ENCODE measurements at places on chromosomes 1 and 21.

DNA sequence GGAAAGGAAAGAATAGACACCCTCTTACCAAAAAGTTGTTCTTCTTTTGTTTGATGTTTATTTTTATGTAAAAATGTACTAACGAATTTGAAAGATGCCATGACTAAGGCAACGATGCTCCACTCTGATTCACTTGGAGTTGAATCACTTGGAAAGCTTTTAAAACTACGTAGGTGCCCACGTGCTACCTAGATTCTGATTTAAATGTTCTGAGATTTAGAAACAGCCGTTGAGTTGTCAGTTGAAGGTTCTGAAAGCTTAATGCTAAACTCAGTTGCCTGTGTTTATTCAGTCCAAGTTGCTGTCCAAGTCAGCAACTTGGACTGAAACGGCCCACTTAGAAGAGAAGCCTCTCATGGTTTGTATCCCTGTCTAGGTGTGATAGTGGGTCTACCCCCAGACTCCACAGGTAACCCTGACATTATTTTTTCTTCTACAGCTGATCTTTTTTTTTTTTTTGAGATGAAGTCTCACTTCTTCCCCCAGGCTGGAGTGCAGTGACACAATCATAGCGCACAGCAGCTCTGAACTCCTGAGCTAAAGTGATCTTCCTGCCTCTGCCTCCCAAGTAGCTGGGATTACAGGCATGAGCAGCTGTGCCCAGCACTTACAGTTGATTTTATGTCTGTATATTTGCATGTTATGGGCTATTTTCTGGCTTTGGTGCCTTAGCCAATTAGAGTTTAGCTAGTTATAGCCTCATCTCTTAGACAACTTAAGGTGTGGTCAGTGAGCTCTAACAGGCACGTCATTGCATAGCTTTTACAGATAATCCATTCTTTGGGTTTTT, 1.4 kb upstream of the VAMP4 start:
- DNase-seq: no peak

GRCh38 chr1:79648126-79648525, 641.6 kb upstream of the ADGRL4 start:
- DNase-seq: no peak

DNA sequence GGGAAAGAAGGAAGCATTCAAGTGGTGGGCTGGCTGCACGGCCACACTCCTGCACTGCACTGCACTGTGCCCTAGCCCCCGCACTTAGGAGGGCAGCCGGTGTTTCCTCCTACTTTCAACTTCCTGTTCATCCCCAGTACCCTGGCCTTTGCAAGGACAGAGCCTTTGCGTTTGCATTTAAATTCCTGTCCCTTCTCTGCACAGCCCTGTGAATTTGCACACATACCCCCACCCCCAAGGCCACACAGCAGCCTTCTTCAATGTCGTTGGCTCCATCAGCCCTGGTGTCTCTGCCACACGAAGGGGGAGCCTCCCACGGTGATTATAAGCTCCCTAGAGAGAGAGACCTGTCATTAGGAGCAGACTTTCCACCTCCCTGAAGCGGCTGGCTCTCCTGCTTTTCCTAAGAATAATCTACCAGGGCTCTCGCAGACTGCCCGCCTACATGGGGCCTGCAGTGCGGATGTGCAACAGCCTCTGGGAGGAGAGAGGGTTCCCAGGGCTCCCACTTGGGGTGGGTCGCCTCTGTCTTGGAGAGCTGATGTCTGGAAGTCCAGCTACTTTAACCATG, 13.2 kb upstream of the SLC45A3 start:
- no peak for DNase-seq

DNA sequence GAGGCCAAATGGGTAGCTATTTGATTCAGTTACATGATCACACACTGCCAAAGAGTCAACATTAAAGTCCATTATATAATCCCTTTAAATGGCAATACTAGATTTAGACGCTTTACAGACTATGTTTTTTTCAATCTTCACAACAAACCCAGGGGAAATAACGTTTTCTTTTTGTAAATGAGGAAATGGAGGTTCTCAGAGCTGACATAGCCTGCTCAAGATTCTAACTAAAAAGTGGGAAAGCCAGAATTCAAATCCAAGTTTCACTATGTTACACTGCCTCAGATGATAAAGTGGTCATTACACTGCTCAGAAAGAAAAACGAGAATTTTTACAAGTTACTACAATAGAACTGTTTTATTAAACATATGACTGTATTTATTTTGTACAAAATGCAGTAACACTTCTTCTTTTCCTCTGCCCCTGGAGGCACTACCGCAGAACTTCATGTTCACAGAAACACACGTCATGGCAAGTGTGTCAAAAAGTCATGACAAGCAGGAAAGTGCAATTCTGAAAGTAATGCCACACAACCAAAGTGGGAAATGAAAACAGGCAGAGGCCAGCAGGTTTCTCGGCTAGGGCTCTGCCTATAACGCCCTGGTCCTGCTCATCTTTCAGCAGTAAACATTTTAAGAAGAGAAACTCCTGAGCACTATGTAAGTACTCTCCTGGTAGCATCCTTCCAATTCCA, 19.0 kb downstream of the THEMIS2 start:
- DNase-seq: peak; percentile 72

- DNase-seq: no peak
Measured at GRCh38 chr1:12191242-12192032, 24.6 kb downstream of the TNFRSF1B start.

- no peak for DNase-seq
Measured at GRCh38 chr1:14910984-14911721, 242.4 kb upstream of the TMEM51 start.

- no peak for DNase-seq
Measured at GRCh38 chr1:165688046-165688445, 10.3 kb downstream of the ALDH9A1 start.

DNA sequence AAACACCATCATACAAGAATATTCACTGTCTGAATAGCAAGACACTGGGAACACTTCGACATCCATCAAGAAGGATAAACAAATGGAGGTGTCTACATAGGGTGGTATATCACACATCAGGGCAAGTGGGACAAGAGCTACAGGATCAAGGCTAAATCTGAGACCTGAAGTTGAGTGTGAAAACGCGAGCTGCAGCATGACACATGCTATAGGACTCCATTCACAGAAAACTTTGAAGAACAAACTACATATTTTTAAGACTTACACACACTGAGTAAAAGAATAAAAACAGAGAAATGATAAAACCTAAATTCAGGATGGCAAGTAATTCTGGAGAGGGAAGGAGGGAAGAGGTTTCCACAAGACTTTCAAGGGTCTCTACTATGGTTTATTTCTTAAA, 2.1 kb downstream of the TTC39A start:
- DNase-seq: no peak

GRCh38 chr1:57040811-57041210, 75.0 kb upstream of the C8B start:
- no peak for DNase-seq

GRCh38 chr1:107439567-107439966, 298.7 kb downstream of the NTNG1 start:
- no peak for DNase-seq

DNA sequence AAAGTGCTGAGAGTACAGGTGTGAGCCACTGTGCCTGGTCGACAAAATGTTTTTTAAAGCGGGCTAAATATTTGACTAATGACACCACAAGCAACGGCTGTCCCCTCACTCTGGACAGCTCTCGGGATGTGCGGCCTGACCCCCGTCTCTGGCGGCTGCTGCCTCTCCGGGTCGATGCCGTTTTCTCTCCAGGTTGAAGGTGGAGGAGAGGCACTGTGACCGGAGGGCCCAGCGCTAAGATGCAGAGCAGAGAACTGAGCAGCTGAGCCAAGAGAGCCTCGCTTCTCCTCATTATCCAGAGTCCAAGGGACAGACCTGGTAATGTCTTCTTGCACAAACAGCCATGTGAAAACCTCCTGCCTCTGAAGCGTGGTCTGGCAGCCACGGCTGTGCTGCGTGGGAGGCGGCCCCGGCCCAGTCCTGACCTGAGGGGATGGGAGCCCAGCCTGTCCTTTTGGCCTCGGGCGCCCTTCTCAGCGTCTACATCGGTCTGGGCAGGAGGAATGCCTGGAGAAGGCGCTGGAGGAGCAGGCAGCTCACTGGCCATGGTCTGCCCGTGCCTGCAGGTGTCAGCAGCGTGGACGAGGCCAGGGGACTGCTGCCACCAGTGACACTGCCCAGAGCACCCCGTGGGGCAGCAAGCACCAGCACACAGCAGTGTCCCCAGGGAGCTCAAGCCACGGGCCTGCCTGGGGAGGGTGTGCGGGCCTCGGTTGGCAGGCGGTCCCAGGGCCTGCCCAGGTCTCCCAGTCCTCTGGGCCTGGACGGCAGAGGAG, 10.3 kb downstream of the MORN1 start:
- DNase-seq: no peak

GRCh38 chr1:109214695-109215623, 1.2 kb downstream of the SARS1 start:
- DNase-seq: peak; percentile 24

DNA sequence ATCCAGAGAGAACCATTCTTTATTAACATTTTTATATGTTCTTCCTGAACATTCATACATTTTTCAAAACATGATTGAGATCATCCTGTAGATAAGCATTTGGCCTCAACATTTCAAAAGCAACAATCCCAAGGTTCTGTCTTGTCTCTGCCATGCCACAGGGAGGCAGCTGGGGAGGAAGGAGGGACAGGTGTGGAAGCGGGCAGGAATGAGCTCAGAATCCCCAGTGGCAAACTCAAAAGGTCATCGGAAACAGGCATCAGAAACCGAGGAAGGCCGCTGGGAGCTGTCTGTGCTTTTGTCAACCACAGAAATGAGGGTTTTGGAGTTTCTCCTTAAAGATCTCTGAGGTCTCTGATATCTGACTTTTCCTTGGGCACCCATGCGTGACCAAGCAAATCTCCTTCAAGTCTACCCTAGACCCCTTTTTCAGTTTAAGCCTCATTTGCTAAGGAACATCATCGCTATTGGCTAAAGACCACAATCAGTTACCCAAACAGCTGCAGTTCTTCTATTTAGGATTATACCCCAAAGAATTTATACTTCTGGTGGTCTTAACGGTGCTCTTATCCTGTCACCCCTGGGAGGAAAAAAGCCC, 34.0 kb downstream of the RASSF5 start:
- no peak for DNase-seq

- no peak for DNase-seq
Measured at GRCh38 chr1:5389101-5389885, 602.9 kb downstream of the NPHP4 start.

DNA sequence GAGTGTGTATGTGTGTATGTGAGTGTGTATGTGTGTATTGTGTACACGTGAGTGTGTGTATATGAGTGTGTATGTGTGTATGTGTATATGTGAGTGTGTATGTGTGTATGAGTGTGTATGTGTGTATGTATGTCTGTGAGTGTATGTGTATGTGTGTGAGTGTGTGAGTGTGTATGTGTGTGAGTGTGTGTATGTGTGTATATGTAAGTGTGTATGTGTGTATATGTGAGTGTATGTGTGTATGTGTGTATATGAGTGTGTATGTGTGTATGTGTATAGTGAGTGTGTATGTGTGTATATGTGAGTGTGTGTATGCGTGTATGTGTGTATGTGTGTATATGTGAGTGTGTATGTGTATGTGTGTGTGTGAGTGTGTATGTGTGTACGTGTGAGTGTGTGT, 49.2 kb downstream of the GREM2 start:
- no peak for DNase-seq

- no peak for DNase-seq
Measured at GRCh38 chr1:145889722-145890121, 4.1 kb upstream of the ANKRD35 start.

GRCh38 chr1:37177230-37177864, 143.0 kb upstream of the GRIK3 start:
- no peak for DNase-seq

GRCh38 chr1:245220381-245220985, 65.7 kb downstream of the KIF26B start:
- DNase-seq: no peak

Measured in CD4-positive, alpha-beta T cell treated with Interleukin-15 for 1 hour (primary cell).